ENCODE measurements at places on chromosomes 2 and 18.

DNA sequence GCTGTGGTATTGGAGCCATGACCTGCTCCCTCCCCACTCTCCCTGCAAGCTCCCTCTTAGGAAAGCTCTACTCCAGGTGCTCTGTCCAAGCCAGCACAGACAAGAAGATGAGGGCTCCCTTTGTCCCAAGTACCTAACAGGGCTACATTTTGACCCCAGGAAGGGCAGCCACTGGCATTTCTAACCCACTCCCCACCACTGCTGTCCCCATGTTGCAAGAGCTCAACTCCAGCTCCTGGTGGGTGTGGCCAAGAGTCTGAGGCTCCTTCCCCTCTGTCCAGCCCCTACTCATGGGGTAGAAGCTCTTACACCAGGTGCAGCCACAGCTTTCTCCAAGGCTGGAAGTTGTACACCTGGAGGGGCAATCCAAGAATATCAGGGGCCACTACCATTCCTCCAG lies 127.0 kb upstream of the NPAS2 start:
- DNase-seq, result no peak

GRCh38 chr2:55236992-55237543 lies 4.6 kb downstream of the RPS27A start:
- no peak for DNase-seq

- no peak for DNase-seq
Observed at GRCh38 chr2:171490577-171490976, 31.7 kb upstream of the CYBRD1 start.

GRCh38 chr2:138718405-138718804 lies 61.8 kb downstream of the NXPH2 start:
- DNase-seq, result no peak

DNA sequence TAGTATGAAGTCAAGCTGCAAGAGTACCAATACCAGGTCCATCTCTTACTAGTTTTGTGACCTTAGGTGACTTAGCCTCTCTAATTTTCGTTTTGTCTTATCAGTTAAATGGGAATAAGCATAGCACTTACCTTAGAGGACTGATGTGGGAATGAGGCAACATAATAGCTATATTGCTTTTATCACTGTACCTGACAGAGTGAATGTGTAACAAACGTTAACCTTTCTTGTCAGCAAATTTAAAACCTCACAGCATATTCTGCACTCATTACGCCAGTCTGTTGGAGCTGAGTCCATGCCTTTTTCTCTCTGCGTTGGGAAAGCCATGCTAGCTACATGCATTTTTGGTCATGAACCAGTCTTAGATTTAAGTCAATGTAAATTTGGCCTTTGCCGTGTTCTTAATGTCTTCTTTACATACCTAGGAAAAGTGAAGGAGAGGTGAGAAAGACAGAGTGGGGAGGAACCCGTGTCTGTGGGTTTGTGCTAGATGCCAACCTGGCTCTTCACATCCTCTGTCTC lies at the start of gene IL36B:
Gene IL36B, minus strand, starts transcription at position 472 of the 522 bp plus-strand sequence.
- DNase-seq, result no peak

GRCh38 chr18:42958353-42958752 lies 157.1 kb downstream of the RIT2 start:
- no peak for DNase-seq

DNA sequence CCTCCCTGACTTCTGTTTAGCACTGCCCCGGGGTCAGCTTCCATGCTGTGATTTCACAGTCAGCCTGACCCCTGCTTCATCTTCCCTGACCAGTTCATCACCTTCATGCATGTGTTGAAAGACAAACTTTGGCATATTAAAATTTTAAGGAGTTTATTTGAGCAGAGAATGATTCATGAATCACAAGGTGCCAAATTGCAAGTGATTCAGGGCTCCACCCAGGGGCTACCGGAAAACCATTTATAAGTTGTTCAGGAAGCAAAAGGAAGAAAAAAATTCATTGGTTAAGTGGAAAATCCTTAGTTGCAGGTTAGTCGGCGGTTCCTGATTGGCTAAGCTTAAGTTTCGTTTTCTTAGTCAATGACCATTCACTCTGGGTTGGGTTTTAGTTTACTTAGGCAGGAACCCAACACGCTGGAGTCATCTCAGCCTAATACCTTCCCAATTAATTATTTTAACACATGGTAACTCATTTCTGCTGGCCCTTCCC lies 10.6 kb downstream of the IL1F10 start:
- no peak for DNase-seq

DNA sequence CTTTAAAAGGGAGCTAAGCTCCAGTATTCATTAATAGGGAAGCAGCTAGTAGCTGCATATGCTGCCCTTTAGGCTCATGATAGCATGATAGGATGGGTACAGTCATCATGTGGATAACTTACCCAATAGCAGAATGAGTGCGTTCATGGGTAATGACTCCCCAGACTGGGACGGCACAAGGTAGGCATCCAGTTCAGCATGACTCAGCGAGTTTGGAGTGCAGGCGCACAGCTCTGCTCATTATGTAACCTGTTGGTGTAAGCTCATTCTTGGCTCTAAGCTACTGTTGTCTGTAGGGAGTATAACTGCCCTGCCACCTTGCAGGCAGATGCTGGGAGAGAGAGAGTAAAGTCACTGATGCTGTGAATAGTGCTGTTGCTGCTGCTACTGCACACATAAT lies 209.2 kb upstream of the SYT4 start:
- no peak for DNase-seq

DNA sequence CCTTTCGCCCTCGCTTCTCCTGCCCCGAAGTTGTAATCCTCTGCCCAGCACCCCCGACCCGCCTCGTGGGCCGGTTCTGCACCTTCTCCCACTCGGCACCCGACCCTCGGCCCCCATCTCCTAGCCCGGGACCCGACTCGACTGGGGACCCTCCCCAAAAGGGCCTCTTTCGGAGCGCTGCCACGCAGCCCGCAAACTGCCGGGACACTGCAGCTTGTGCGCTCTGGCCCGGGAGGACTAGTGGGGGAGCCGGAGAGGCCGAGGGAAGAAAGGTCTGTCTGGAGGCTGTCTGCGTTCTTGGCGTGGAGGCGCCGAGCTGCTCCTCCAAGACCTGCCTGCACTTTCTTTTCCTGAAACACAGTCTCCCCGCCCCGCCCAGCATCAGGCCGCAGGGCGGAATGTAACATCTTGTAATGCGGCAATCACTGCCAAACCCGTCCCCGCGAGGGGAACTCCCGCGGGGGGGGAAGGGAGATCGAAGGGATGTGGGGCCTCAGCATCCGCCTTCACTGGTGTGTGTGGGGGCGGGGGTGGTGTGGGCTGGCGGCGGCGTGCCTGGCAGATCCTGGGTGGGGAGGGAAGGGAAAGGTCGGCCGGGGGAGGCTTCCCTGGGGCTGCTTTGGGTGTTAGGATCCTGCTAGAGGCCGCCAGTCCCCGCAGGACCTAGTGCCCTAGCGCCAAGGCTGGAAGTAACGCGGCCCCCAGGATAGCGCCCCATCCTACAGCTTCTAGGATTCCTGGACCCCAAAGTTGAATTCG lies 7.4 kb downstream of the DLX2 start:
- DNase-seq, result peak; percentile 42

Data from left ventricle myocardium superior (tissue), 1 donor.